Hematopoietic multipotent progenitor cell (in vitro differentiated cells): ENCODE measurements at places on chromosomes 3 and 15. TPM values are rescaled to one million over a fixed set of nuclear protein-coding genes. Genes with fewer than 3 reads are reported as not detected.
A peak's percentile ranks its signal among the peaks of the same experiment; 100 is the strongest.

DNA sequence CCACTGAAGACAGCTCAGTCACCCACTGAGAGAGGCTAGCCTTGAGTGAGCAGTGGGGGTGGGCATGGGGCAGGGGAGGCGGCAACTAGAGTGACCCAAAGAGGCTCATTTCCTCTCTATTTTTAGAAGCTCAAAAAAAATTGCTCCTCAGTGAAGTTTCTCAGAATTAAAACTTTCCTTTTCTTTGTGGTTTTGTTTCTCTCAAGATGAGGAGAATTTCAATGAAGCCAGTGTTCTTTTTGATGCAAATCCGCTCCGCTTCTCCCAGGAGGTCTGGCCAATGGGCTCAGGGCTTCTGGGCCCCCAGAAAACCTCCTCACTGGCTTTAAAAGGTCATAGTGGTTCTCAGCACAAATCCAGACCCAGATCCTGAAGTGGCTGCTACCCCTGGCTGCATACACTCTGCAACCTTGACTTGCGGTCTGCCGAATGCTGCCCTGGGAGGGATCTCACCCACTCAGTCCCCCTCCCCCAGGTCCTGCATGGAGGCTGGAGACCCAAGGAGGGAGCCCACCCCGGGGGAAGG is at the start of gene ACSBG1:
Gene ACSBG1 (minus strand): TSS at position 51 of the 526 bp plus-strand sequence. CDS start 64 bp downstream, outside the sequence.
- DNase-seq = no peak

GRCh38 chr3:68055215-68055614 is 400.8 kb upstream of the SUCLG2 start:
- DNase-seq = no peak

DNA sequence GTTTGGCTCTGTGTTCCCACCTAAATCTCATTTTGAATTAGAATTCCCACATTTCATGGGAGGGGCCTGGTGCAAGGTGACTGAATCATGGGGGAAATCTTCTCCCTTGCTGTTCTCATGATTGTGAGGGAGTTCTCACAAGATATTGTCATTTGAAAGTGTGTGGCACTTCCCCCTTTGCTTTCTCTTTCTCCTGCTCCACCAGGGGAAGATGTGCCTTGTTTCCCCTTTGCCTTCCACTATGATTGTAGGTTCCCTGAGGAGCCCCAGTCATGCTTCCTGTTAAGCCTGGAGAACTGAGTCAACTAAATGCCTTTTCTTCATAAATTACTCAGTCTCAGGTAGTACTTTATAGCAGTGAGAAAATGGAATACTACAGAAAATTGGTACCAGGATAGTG is 157.2 kb upstream of the TPRG1 start:
- no peak for DNase-seq

DNA sequence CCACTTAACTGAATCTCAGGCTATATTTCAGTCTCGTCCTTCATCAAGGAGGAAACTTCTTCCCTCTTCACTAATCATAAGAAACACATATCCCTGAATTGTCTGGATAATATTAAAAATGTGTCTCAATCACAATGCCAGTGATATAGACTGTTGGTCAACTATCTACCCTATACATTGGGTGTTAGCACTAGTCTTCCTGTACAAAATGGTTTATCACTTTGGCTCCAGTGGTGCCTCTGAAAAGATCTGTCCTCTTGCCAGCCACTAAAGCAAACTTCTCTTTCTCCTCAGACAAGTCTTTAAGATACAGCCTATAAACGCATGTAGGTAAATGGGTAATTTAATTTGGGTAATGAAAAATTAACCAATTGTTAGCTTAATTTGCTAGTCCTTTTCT is 156.6 kb downstream of the MECOM start:
- DNase-seq = no peak

GRCh38 chr3:19945969-19946831 is 697 bp upstream of the RAB5A start:
- no peak for DNase-seq

DNA sequence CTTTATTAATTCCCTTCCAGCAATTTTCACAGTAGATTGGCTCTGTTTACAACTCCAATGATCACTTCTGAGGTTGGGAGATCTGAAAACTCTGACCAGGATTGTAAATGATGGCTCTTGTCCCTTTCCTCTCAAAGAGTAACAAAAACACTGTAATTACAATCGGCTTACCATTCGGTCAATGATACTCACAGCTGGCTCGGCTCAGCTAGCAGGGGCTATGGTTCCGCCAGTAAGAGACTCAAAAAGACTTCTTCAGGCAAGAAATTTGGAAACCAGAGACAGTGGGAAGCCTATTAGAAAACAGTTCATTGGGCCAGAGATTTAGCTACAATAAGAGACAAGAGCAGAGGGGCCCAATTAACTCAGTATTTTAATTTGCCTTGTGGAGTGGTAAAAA is 96.6 kb downstream of the LRRC3B start:
- DNase-seq = no peak

GRCh38 chr3:179260949-179261765 is 10.2 kb upstream of the KCNMB3 start:
- peak; percentile 63 for DNase-seq

- no peak for DNase-seq
Measured at GRCh38 chr15:82871358-82871757, 61.9 kb downstream of the WHAMM start.

GRCh38 chr3:122577409-122578031 is at the start of gene PARP15:
PARP15 (plus strand) TSS chr3:122577650; CDS start chr3:122577668, 18 bp downstream.
- peak; percentile 31 for DNase-seq

DNA sequence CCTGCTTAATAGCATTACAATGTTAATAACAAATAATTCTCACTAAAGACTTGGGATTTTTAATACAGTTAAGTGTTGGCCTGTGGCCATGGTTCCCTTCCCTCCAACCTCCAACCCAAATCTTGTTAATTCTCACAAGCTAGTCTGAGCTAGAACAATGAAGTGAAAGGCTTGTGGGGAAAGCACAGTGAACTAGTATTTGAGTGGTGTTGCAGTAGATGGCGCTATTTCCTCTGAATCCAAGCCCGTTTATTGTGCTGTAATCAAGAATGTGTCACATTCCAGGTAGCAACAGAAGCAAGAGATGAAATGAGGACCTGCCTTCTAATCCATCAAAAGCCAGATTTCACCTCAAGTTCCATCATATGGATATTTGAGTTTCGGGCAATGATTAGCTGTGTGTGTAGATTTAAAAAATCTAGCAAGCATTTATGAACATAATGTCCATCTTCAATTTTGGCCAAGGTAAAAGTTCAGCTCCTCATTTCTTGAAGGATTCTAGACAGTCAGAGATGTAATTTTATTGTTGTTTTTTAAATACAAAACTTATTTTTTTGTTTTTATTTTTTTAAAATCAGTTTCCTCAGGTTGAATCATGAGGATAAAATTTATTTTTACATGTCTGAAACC is 160.7 kb downstream of the SQOR start:
- no peak for DNase-seq

DNA sequence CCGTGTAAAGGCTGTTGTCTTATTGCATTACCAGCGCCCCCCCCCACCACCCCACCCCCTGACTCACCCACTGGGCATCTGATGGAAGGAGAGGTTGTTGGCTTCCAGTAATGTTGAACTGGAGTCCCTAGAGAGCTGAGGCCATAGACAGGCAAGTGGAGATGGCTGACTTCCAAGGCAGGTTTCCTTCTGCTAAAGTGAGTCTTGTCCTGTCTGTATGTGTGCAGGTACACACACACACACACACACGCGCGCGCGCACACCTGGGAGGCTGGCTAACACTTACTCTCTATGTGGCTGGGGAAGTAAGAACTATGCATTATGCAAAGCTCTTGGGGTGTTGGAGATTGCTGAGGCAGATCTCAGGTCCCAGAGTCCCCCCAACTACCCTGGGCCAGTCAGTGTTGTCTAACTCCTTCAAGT is 1.6 kb upstream of the KY start:
- no peak for DNase-seq

GRCh38 chr3:113659101-113659541 is 37.3 kb downstream of the USF3 start:
- no peak for DNase-seq

- DNase-seq = no peak
Measured at GRCh38 chr3:186514296-186515002, 29.7 kb downstream of the CRYGS start.

- no peak for DNase-seq
Measured at GRCh38 chr3:132629928-132630327, 29.7 kb downstream of the ACAD11 start.

DNA sequence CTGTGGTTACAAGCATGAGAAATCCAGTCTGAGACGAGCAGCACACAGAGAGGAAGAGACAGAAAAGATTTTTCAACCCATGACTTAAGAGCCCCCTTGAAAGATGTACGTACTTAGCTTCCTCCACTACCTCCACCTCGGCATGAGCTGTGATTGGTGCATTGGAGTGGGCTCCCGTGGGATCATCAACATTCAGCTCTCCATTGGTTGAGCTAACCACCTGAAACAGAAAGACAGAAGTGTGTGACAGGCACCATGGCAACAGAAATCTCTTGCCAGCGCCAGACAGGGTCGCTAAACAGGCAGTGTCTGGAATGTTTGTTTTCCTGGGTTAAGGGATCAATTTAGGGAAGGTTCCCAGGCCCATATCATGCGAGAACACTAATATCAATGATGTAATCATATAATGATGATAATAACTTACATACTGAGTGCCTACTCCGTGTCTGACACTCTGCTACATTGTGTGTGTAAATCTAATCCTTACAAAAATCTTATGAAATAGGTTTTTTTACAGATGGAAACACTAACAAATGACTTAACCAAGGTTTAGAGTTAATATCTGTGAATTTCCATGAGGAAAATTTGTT is 17.5 kb upstream of the PPIB start:
- no peak for DNase-seq

DNA sequence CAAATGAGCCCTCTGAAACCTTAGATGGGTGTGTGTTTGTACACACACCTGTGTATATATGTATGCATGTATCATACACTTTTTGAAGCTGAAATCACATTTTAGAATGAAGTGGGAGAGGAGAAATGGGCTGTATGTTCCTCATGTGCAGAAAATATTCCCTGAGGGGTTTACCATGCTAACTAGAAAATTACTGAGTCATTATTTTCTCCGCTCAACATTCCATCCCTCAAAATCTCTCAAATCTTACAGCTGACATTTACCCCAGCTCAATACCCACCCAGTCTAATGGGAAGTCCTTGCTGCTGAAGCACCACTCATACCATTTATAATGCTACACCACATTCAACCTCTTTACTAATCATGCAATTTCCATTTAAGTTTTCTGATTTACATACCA is 138.6 kb downstream of the P2RY1 start:
- no peak for DNase-seq

- no peak for DNase-seq
Measured at GRCh38 chr3:33940736-33941135, 142.3 kb downstream of the PDCD6IP start.

DNA sequence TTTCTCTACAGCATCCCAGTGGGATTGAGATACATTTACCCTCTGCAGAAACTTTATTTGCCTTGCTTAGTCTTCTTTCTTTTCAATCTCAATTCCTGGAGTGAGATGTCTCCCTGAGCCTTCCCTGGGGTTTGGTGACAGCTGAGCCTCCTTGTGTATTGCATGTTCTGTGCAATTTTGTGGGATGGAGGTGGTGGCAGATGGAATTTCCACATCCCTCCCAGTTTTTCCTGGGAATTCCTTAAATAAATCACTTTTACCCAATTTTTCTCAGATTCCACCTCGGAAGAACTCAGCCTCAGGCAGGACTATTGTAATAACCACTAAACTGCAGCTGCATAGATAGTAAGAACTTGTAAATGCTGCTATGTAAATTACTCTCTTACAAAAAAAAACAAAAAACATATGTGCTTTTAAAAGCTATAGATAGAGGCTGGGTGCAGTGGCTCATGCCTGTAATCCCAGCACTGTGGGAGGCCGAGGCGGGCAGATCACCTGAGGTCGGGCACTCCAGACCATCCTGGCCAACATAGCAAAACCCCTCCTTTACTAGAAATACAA is 88.5 kb upstream of the ABHD17C start:
- DNase-seq = no peak

- DNase-seq = no peak
Measured at GRCh38 chr15:29888646-29889045, 66.4 kb upstream of the TJP1 start.

DNA sequence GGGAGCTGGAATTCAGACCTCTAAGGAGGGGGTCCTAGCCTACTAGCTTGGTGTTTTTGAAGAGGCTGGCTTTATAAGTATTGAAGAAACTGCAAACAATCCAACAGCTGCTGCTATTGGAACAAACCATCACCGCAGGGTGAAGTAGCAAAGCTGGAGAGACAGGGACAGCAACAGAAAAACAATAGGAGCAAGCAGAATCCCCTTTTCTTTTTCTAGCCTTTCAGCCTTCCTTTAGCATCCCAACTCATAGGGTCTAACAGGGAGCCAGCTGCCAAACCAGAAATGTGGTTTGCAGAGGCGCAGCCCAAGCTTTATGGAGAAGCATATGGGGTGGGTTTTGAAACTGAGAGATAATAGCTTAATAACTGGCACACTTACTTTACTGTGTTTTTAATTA is 106.2 kb upstream of the CHMP2B start:
- no peak for DNase-seq

- DNase-seq = no peak
Measured at GRCh38 chr15:53116169-53116568, 326.0 kb upstream of the ONECUT1 start.

- no peak for DNase-seq
Measured at GRCh38 chr3:140453750-140454149, 224.1 kb upstream of the TRIM42 start.

GRCh38 chr3:171190668-171191067 is 164.1 kb upstream of the SLC2A2 start:
- peak; percentile 64 for DNase-seq

DNA sequence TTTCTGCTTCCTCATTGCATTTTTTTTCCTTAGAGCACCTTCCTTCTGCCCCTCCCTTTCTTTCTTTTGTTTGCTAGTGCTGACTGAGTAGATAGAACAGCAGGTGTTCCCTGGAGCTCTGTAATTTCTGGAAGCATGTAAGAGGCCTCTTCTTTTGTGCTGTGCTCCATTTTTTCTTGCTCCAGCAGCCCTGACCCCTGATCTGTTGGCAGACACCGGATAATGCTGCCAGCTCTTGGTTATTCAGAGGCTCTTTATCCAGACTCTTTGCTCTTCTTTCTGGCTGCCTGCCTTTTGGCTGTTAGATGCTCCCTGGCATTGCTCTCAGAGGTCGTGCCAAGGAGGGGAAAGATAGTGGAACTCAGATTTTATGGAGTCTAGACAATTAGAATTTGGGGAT is 104.4 kb upstream of the RBMS3 start:
- DNase-seq = no peak

DNA sequence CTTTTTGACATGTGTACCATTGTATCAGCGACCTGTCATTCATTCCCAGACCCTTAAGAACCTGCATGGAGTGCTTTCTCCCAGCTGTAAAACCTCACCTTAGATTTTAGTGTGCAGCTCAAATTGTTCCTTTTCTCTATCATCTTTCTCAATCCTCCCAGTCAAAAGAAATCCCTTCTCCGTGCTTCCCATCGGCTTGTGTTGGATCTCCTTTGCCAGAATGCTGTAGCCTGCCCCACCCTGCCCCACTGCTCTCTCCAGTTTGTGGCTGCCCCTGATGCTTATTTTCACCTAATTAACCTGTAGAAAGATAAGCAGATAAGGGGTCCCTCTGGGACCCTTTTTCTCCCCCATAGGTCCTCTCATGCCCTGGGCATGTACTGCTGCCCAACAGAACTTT is 51.1 kb downstream of the ANXA2 start:
- no peak for DNase-seq

GOLGA6A gene
- total RNA-seq = under 0.01 TPM

LRRIQ4 gene
- total RNA-seq = under 0.01 TPM

CADPS gene
- not detected for total RNA-seq

EPHB3 gene
- total RNA-seq = 0.54 TPM

CYP19A1 gene
- not detected for total RNA-seq

FBXW12 gene
- under 0.01 TPM for total RNA-seq

SST gene
- not detected for total RNA-seq
